ENCODE measurements at places on chromosomes 4 and X.

DNA sequence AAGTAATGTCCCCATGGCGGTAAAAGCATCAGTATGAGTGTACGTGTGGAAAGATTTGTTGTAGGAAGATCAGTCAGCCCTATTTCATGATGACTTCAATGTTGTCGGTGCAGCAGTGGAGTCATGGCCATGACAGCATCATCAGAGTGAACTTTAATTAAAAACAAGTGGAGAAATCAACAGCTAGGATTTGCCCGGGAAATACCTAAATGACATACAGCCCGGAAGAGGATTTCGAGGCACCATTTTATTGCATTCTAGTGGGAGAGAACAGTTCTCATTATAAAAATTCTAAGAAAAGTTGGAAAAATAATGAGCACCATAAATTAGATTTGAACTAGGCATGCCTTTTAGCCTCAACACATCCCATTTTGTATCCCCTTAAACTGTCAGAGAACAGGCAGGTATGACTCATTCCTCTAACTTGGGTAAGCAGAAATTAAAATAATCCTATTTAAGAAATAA is 170.1 kb downstream of the SHROOM3 start:
- no peak for DNase-seq

- no peak for DNase-seq
Measured at GRCh38 chrX:24956828-24957227, 58.9 kb downstream of the ARX start.

GRCh38 chr4:73701116-73701515 is 39.3 kb upstream of the CXCL8 start:
- DNase-seq = no peak

DNA sequence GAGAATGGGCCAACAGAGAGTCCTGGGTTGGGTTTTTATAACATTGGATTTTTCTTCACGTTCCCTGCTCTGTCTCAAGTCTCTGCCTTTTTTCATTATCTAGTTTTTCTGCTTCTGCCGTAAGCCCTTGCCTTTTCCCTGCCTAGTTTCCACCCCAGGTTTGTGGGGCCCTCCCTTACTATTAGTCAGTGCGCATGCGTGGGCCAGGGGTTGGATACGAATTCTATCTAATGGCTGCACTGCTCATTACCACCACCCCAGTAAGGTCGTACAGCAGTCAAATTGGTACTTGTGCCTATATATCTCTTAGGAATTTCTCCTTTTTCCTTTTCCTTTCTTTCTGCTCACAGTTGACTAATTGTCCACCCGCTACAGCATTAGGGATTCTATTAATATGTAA is 49.4 kb downstream of the ANXA10 start:
- DNase-seq = no peak

DNA sequence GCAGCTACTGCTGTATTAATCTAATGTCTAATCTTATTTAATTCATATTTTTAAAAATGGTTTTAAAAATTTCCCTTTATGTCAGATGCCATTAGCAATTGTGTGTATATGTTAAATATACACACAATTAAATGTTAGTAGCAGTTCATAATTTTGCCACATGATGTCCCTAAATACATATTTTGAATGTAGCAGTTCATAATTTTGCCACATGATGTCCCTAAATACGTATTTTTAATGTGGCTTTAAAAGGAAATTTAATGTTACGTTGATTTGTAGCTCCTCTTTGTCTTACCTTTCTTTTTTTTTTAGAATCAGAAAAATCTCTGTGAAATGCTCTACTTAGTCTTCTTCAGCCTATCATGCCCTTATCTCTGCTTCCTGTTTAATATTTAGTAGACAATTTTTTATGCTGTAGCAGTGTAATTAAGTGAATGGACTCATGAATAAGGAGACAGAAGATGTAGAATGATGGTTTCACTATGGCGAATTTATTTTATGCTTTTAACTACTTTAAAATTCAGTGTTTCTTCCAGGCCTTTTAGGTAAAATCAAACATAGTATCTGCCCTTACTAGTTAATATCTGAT is 26.1 kb downstream of the RBM46 start:
- DNase-seq = no peak

DNA sequence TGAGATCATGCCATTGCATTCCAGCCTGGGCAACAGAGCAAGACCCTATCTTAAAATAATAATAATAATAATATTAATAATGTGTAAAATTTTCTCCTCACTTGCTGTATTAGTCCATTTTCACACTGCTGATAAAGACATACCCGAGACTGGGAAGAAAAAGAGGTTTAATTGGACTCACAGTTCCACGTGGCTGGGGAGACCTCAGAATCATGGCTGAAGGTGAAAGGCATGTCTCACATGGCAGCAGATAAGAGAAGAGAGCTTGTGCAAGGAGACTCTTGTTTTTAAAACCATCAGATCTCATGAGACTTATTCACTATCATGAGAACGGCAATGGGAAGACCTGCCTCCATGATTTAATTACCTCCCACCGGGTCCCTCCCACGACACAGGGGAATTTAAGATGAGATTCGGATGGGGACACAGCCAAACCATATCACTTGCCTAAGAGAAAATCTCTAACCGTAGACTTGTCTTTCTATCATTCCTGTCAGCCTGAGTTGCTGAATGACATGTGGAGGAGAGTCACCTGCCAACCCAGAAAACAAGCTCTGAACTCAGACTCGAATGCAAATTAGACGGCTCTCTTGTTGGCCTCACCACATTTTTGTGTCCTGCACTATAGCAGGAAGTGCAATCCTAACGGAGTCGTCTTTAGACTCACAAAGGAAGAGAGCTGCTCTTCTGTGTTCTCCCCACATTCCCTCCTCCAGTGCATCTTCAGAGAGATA is 51.9 kb upstream of the DCTD start:
- DNase-seq = no peak

GRCh38 chr4:126530996-126531585 is 1101.7 kb upstream of the INTU start:
- no peak for DNase-seq

- no peak for DNase-seq
Measured at GRCh38 chr4:173793937-173794510, 264.0 kb upstream of the HAND2 start.

DNA sequence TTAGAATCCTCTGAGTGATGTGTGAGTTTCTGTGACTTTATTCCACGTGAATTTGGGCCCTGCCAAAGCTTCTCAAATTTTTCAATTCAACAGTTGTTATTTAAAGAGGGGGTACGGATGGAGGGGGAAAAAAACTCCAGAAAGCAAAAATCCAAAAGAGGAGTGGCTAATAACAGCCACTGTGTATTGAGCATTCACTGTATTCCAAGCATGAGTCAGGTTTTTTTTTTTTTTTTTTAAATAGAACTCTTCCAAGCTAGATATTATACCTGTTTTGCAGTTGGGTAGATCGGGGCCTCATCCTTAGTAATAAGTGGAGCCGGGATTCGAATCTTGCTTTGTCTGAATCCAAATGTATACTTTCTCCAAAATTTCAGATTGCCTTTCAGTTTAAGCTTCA is 6.4 kb upstream of the RHOH start:
- no peak for DNase-seq

DNA sequence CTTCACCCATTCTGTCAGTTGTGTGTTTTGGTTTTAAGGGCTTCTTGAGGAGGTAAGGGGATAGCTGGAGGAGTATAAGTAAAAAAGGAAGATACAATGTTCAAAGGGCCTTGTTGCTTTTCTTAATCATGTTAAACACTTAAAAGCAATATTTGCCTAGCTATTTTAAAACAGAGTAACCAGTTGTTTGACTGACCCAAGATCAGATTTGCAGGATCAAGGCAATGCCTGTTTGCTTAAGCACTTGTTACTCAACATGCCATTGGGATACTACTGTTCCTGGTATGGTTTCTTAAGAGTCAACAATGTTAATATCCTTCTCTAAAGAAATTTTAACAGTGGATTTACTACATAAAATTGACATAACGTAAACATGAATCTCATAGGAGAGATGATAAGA is 2.6 kb downstream of the DCLK2 start:
- no peak for DNase-seq

DNA sequence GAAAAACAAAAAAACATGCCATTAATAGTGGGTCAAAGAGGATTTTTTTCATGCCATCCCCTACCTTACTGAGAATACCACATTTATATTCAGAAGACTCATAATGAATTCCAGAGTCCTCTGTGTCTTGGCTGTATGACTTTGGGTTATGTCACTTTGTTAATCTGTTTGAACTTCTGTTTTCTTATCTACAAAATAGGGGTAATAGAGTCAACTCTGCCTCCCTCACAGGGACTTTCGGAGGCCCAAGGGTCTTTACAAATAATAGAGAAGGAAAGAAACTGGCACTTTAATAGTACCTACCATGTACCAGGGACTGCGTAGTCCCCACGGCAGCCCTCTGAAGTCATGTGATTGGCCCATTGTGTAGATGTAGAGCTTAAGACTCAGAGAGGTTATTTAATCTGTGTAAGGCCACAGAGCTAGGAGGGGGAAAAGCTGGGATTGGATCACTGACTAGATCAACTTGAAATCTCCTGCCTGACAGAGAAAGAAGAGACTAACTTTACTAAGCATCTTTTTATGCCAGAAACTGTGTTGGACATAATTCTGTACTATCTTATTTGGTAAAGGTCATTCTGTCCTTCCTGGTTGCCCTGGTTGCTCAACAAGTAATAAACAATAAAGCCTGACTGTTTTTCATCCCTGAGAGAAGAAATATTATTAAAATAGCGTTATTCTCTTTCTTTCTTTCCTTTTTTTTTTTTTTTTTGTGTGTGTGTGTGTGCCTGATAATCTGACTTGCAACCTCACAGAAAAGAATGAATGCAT is 59.6 kb downstream of the NFKB1 start:
- DNase-seq = no peak

DNA sequence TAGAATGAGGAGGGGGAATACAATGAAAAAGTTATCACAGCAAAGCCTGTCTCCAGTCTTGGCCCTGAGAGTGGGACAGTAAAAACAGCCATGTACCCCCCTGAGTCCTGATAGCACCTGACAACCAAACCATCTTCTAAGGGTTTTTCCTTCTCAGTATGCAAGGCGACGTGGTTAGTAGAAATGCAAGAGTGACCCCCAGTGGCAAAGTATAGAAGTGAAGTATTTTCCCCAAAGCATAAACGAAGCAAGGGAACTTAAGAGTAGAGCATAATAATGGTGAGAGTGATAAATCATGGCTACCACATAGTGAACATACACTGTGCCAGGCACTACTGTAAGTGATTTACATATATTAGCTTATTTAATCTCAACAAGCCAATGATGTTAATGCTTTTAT is 52.8 kb downstream of the FAM47C start:
- DNase-seq = no peak

DNA sequence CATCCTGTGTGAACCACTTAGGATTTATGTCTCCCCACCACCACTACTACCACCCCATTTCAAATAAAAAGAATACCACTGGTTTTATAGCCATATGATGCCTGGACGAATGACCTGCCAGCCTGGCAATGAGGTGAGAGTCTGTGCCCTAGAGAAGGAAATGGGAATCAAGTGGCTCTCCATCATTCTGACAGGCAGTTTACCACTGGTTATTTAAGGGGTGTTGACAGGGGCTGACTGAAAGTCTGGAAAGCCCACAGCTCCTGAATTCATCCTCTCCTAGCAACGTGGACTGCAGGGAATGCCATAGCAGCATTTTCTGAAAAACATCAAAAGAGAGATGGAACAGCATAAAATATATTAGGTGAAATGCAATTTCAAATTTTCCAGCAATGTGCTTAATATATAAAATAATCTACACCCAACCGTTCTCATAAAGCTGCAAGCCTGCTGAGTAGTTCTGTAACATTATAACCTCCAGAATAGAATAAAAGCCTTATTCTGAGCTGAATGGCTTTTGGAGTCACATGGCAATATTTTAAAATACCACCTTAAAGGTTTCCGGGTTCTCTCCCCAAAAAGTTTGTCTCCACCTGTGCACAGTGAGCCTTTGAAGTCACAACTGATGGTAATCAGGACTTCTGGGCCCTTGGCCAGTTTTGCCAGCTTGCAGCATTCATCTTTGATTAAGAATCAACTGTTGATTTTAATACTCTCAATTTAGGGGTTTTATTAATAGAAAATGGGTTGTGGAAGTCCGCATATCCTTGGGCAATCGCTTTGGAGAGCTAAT is 121.5 kb downstream of the DCTD start:
- DNase-seq = no peak

GRCh38 chr4:328729-329128 is 8.9 kb upstream of the ZNF141 start:
- DNase-seq = no peak

- no peak for DNase-seq
Measured at GRCh38 chr4:73707918-73708577, 32.3 kb upstream of the CXCL8 start.

DNA sequence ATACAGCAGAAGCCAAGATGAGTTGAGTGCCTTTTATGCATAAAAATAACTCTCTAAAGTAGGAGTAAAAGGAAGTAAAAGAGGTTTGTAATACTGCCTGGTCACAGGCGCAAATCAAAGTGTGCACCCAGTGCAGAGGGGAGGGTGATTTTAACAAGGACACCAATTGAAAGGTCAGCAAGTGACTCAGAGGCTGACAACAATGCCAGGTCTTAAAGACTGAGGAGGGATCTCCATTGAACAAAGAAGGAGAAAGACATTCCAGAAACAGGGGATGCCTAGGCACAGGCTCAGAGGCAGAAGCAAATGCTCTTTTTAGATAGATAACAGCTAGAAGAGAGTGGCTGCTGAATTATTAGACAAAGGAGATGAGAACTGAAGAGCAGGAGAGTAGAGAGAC is 297.4 kb upstream of the VCX start:
- no peak for DNase-seq

DNA sequence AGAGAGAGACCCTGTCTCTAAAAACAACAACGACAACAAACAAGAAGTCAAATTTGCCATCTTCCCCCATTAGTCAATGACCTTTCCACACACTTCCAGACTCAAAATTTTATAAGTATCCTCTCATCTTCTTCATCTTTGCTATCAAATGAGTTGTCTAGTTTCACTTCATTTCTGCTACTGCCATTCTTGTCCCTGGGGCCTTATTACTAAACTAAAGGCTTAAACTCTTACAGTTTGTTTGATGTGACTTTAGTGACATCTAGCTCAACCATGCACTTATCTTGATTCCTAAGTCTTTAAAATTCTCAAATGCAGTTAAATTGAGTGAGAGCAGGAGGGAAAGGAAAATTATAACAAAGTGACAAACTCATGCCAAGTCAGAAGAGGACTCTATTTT is 271.8 kb upstream of the GK2 start:
- DNase-seq = no peak

GRCh38 chr4:175109933-175110332 is 191.8 kb downstream of the ADAM29 start:
- DNase-seq = no peak

GRCh38 chr4:3193531-3194203 is 55.3 kb upstream of the MSANTD1 start:
- no peak for DNase-seq

GRCh38 chr4:173448103-173448502 is 49.2 kb upstream of the SCRG1 start:
- DNase-seq = peak; percentile 78

GRCh38 chr4:176964116-176964691 is 171.5 kb upstream of the VEGFC start:
- no peak for DNase-seq

DNA sequence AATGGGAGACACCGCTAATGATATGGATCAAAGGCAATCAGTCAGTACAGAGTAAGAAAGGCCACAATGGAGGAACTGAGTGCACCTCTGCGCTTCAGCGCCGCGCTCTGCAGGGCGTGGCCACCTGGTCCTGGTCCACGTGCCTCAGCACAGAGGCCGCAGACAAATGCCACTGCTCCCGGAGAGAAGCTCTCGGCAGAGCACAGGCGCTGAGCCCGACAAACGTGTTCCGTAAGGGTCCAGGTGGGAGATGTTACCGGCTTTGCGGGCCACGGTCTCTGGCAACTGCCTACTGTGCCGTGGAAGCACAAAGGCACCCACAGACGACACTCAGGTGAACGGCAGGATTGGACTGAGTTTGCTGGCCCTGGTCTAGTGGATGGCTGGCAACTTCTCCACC is 68.9 kb downstream of the ACOX3 start:
- DNase-seq = no peak
